ENCODE measurements at places on chromosomes 4 and X.

- no peak for DNase-seq
Measured at GRCh38 chrX:30577362-30577991, at the start of gene TASL. TSS of gene TASL (minus strand) at chrX:30577766. CDS start at chrX:30560355, 17,411 bp downstream.

- DNase-seq: no peak
Measured at GRCh38 chrX:150546711-150547153, 21.7 kb upstream of the MTM1 start.

DNA sequence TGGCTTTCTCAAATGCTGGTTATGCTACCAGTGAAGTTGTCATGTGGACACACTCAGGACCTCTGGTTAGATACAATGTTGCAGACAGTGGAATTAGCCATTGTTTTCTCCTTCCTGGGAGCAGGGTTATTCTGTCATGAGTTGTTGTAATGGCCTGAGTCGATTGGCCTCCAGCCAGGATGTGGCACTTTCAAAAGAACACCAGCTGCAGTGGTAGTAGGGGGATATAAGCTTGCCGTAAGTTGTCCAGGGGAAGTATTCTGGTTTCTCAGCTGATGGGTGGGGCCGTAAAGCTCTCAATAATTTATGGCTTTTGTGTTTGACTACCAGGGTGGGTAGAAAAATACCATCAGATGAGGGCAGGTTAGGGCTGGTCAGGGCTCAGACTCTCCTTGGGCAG is 697.5 kb upstream of the GNPDA2 start:
- DNase-seq: no peak

DNA sequence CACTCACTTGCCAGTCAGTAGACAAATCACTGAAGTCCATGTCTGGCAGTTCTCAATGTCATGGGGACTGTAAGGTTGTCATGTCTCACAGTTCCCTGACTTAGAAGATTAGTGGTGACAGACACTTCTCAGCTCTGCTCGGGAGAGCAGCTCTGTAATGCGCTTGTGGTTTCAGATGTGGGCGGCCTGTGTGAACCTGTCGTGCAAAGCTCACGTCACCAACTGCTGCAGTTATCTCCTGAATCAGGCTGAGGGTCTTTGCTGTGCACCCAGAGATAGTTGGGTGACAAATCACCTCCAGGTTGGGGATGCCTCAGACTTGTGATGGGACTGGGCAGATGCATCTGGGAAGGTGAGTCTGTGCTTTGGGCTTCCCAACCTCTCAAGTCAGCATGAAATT is at the start of gene IL9R:
Gene IL9R, plus strand, starts transcription at position 261 of the 400 bp plus-strand sequence. Its CDS starts 64 bp downstream, at position 325.
- DNase-seq: no peak

DNA sequence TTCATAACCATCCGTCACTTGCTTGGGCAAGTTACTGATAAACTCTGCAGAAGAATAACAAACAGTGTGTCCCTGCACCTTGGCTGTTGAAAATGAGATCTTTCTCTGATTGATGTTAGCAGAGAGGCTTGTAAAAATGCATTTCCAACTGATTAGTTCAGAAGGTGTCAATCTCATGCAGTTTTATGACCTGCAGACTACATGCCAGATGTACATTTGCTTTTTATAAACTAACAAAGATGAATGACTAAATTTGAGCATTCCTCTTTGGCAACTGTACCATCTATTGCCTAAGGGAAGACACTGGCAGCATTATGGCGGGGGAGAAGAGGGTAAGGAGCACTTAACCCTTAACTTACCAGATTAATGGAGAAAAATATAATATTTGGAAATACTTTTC is 192.8 kb downstream of the DCTD start:
- DNase-seq: no peak

Measured in NCI-H187 treated with DMSO at 0.1 percent for 48 hours (cell line).